ENCODE measurements at places on chromosomes 7 and 10.

GRCh38 chr10:124296121-124296812 lies 122.5 kb downstream of the OAT start:
- no peak for DNase-seq

DNA sequence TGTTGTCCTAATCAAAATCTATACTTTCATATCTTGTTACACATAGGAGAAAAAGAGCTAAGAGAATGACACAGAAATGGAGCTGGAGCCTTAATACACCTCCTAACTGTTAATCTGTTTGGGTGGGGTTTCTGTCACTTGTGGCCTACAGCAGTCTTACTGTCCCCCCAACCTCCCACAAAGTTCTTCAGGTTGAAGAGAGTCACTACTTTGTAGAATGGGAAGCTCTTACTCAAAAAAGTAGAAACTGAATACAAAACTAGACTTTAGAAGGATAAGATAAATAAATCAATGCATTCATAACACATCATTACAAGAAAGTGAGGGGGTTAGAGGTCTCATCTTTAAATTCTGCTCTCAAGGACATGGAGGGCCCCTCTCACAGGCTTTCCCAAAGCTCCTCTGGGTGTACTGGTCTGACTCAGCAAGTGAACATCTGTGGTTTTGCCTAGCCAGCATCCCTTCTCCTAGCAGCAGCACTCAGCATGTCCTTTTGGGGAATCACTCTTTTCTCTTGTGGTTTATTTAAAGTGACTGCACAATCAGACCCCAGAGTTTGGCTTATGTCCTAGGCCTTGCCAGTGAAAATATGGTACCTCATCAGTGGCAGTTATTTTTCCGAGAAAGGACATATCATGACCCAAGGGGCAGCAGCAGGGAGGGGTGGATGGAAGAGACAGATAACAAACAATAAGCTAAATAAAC lies 2.0 kb upstream of the BLVRA start:
- DNase-seq: no peak

GRCh38 chr7:87982116-87982515 lies 48.1 kb downstream of the ADAM22 start:
- no peak for DNase-seq

GRCh38 chr7:156080596-156080995 lies 268.3 kb upstream of the SHH start:
- DNase-seq: no peak

- no peak for DNase-seq
Measured at GRCh38 chr7:109460296-109460695, 890.6 kb downstream of the DNAJB9 start.

DNA sequence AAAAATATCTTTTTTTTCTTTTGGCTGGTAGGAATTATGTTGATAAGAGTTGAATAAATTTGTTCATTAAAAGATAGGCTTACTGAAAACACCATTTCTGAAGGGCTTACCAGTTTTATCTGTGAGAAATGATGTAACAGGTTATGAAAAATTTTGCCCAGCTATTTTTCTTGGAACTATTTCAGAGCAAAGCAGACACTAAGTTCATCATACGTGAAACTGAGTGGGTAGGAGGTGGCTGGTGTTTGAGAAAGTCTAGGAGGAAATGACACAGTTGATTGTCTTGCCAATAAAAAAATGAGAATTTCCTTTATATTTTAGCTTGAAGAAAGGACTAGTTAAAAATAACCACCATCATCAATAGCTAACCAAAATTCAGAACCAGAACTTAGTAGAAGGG lies 6.2 kb upstream of the MRC1 start:
- no peak for DNase-seq

- DNase-seq: no peak
Measured at GRCh38 chr7:20220293-20220761, 3.1 kb upstream of the MACC1 start.

DNA sequence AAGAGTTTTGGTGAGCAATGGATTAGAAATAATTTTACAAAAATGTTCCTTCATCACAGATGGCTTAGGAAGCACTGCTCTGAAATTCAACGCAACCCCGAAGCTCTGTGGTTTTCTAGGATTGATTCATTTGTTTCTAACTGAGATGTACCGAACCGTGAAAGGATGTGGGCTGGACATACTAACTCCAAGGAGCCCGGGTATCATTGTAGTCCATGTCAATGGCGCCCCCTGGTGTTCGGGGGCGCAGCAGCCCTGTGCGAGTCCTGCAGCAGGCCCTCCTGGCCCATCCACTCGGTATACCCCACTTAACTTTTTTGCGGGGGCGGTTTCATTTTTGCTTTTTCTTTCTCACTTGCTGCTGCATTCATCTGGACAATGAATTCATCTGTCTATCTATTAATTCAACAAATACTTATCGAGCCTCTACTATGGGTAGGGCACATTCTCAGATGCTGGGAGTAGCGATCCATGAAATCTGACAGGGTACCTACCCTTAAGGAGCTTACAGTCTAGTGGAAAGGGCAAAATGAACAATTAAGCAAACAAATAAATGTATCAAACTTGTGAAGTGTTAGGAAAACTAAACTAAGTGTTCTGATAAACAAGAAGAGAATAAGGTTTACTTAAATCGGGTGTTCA lies 25.2 kb upstream of the ITPRID1 start:
- DNase-seq: peak; percentile 3

- DNase-seq: no peak
Measured at GRCh38 chr10:32031424-32031823, 24.8 kb downstream of the KIF5B start.

DNA sequence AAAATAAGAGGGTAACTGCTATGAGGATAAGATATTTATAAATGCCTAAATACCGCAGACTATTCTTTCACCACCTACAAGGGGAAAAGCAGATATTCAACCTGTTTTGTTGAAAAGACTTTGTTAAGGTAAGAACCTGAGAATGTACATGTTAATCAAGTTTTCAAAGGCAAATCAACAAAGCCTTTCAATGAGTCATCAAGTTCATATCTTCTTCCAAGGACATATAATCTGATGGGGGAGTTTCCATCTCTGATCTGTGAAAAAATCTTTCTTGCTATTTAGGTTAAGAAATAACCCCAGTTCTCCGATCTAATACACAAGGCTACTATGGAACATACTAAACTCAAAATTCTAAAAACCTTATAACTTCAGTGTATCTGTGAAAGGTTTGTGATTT lies 40.0 kb upstream of the ANLN start:
- DNase-seq: no peak

DNA sequence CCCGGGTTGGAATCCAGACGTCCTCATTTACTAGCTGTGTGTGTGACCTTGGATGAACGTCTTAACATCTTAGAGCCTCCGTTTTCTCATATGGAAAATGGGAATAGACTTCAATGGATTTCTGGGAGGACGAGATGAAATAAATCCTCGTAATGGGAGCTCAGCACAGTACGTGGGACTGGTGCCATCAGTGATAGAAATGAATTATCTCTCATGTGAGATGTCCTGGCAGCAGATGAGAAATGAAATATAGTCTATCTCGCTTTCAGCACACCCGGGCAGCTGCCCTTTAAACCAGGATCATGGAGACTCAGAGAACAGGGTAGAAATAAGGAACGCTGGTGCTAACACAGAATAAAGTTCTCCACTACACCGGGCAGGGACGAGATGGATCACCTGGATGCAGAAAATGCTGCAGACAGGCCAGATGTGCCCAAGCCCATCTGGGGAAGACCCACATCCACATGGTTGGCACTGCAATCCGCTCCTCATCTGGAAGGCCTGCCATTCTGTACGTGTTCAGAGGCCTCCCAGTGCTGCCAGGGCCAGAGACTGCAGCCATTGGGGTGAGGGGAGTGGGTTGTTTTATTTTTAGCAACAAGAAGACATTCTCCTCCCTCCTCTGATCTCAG lies 11.1 kb upstream of the EMX2 start:
- DNase-seq: no peak

GRCh38 chr10:3829156-3830050 lies 44.4 kb upstream of the KLF6 start:
- DNase-seq: no peak

DNA sequence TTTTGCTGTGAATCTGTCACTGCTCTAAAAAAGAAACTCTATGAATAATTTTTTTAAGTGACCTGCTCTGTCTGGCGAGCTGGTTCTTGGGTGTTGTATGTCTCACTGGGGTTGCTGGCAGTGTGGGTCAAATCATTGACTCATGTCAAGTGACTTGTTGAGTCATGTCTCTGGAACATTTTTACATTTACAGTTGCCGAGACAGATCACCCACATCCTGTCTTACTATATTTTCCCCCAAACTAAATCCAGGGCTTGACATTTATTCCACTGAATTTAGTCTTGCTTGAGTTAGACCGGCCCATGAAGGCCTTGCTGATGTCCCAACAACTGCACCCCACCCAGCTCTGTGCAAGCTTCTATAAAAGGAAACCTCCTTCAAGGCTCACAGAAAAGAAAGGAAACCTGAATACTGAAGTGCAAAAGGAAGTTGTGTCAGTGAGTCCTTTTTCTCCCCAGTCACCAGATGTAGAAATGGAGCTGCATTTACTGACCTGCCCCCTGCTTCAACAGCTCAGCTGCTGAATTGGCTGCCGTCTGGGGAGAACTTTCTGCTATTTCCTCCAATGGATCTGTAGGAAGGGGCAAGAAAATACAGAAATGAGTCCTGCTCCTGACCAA lies 290.3 kb downstream of the TNS3 start:
- DNase-seq: no peak

- no peak for DNase-seq
Measured at GRCh38 chr7:124059375-124059774, 26.5 kb upstream of the TMEM229A start.

DNA sequence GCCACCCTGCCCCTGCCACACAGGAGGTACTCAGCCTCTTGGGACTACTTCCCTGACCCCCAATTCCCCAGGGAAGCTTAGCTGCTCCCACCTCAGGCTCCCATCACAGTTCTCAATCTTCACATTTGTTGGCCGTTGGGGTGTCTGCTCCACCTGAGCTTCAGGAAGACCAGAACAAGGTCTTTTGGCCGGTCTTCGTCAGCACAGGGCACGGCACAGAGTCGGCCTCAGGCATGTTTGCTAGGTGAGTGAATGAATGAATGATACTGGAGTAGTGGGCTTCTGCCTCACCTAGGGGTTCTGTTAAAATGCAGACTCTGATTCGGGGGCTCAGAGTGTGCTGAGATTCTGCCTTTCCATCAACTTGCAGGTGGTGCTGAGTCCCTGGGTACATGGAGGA lies 20.3 kb downstream of the GPRIN2 start:
- DNase-seq: no peak

DNA sequence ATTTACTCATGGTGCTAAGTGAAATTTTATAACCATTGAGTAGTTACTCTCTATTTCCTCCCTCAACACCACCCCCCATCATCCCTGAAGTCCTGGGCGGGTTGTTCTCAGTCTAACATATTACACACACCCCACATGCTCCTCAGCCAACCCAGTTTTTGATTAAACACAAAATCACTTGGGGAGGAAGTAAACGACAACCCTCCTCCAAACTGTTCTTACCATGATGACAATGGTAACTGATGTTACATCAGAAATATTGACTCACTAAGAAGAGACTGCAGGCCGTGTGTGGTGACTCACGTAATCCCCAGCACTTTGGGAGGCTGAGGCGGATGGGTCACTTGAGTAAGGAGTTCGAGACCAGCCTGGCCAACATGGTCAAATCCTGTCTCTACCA lies 44.2 kb downstream of the RAB11FIP2 start:
- no peak for DNase-seq

DNA sequence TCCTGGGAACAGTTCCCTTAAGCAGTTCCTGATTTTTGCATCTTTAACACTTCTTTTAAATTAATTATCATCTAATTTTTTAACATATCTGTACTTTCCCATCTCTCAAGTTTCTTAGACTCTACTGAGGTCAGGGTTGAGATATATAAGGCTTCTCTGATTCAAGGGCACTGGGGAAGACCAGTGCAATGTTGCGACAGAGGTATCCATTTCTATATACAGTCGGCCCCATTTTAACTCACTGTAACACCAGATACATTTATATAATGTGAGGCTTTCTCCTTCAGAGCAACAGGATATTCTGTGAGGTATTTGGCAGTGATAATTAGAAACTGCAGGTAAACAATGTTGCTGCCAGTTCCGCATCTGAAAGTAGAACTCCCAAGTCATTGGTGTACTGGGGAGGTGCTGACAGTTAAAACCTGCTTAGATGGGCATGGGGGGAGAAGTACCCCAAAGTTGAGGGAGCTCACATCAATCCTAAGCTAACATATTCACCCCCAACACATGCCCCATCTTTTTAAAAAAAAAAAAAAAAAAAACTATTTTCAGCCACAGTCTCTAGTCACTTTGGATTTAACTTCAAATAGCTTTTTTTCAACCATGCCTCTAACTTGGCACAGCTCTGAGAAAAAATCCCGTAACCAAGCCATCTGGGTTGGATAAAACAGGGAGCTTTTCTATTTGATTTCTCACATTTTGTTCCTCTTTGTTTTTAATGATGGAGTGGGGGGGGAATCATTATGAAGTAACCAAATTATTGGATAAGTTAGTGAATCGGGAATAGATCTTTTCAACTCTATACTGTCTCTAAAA lies 62.9 kb downstream of the REEP3 start:
- no peak for DNase-seq

DNA sequence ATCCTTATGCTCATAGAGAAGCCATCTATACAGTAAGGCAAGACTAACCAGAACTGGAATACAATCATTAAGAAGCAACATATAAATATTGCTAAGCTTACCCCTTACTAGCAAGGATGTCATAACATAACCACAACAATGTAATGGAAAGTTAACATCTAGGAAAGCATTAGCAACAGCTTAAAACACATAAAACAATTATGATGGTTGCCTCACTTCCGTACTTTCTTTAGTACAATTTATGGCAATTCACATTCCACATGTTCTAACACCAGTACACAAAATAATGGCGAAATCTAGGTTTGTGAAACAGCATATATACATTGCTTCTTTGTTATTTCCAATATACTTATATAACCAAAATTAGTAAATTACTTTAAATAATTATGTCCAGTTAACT lies 195.0 kb downstream of the AHR start:
- no peak for DNase-seq

GRCh38 chr7:151390598-151391357 lies 19.1 kb downstream of the WDR86 start:
- no peak for DNase-seq

DNA sequence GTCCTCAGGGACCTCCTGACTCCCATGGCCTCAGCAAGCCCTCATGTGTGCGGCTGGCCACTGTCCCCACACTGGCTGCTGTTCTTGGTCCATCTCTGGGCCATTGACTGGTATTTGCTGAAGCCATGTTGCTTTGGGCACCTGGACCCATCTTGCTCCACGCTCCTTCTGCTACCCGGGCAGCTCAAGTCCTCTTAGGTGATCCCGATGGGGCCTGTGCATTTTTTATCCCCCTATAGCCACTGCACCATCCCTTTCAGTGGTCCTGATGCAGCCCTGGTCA lies 16.7 kb downstream of the RAMP3 start:
- DNase-seq: no peak

DNA sequence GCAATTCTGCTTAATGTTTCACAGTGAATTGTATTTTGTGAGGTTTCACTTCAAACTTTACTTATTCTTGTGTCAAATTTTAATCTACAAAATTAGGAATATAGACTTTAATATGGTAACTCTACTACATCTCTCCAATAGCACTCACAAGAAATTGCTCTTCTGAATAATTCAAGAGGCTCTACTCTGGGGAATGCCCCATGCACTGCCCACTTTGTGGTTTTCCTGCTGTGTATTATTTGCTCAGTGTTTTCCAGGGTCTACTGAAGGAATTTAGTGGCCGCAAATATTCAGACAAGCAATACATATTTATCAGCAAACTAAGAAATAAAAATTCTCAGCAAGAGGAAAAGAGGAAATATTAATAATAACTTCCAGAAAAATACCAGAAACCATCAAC lies 611.4 kb downstream of the TNS3 start:
- DNase-seq: no peak
